Panc1 (cell line): ENCODE measurements at places on chromosomes 1 and 21. TPM values are rescaled to one million over a fixed set of nuclear protein-coding genes. Genes with fewer than 3 reads are reported as not detected.

DNA sequence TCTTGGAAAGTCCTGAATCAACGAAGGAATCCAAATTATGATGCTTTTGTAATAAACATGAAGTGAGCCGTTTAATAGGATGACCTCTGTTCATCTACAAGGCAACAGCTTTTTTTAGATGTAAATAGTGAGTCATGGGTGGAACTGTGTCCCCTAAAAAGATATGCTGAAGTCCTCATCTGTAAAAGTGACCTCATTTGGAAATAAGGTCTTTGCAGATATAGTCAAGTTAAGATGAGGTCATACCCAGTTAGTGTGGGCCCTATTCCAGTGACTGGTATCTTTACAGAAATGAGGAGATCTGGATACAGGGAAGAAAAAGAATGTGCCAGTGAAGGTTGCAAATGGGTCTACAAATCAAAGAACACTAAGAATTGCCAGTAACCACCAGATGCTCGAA, 1287.3 kb upstream of the ADGRL4 start:
- no peak for DNase-seq

- DNase-seq, result no peak
Observed at GRCh38 chr1:66246351-66247269, 287.3 kb upstream of the SGIP1 start.

DNA sequence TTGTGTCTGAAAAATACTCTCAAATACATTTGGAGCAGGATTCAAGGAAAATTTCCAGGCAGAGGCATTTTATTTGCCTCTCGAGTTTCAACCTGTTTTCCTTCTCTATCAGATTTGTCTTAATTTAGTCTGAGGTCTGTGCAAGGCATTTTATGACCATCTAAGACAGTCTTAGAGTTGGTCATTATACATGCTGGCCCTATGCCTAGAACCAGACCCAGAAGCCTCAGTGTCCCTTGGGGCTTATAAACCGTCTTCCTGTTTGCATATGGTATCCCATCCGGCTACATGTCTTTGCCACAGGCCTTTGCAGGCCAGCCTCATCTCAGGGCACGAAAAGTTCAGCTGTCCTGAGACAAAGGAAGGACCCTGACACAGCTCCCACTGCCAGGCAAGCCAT, 346.1 kb downstream of the SIPA1L2 start:
- DNase-seq, result no peak

Gene BRDT
- not detected for total RNA-seq

- no peak for DNase-seq
Observed at GRCh38 chr1:64474665-64475439, 4.9 kb downstream of the CACHD1 start.

DNA sequence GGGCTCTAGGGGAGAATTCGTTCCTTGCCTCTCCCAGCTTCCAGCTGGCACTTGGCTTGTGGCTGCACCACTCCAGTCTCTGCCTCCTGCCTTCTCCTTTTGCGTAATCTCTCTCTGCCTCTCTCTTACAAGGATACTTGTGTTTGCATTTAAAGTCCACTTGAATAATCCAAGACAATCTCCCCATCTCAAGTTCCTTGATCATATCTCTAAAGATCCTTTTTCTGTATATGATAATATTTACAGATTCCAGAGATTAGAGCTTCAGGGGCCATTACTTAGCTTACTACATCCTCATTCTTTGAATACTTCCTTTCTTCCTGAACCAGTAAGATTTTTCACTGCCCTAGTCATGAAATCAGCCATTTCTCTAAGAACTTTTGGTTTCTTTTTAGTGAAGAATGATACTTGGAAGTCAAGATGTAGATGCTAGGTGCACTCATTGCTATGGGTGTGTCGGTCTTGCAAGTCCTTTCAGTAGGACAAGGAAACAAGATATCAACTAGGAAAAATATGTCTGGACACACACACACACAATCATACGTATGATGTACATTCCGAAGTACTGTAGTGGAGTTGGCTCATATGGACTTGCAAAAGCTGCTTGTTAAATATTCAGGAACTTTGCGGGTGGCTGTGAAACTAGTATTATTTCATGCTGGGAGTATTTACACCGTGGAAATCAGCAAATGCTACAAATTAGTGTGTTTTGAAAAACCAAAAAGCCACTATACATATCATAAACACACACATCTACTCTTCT, 20.8 kb upstream of the RLF start:
- DNase-seq, result no peak

- no peak for DNase-seq
Observed at GRCh38 chr1:61636376-61636775, 88.6 kb downstream of the TM2D1 start.

DNA sequence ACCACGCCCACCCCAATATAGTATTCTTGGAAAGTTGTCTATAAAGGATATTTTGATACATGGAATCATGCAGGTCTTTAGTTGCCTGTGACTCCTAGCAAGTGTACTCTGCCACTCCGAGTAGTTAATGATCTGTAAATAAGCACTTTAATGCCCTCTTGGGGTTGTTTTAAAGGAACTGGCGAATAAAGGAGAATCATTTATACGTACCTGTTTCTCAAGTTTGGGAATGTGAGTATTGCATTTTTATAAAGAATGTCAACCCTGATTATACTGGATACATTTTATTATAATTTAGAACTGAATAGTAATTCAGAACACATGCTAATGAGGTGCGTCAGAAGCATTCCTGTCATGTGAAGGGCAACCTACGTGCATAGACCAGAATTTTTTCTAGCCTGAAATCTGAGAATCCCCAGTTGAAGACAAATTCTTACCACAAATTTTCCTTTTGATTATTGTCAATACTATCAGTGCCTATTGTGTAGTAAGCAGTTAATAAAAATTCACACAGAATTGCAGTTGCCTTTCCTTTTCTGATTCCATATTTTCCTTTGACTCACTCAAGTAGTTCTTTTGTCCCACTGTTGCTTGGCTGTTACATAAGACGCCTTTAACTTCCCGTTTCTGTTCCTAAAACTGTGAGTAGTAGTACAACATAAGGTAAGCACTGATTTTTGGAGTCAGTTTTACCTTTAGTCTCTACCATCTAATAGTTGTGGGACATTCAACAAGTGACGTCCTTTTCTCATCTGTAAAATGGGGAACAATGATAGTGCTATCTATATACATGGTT, 5.1 kb downstream of the AHCYL1 start:
- no peak for DNase-seq

Gene BCAN
- 0.57 TPM for total RNA-seq

DNA sequence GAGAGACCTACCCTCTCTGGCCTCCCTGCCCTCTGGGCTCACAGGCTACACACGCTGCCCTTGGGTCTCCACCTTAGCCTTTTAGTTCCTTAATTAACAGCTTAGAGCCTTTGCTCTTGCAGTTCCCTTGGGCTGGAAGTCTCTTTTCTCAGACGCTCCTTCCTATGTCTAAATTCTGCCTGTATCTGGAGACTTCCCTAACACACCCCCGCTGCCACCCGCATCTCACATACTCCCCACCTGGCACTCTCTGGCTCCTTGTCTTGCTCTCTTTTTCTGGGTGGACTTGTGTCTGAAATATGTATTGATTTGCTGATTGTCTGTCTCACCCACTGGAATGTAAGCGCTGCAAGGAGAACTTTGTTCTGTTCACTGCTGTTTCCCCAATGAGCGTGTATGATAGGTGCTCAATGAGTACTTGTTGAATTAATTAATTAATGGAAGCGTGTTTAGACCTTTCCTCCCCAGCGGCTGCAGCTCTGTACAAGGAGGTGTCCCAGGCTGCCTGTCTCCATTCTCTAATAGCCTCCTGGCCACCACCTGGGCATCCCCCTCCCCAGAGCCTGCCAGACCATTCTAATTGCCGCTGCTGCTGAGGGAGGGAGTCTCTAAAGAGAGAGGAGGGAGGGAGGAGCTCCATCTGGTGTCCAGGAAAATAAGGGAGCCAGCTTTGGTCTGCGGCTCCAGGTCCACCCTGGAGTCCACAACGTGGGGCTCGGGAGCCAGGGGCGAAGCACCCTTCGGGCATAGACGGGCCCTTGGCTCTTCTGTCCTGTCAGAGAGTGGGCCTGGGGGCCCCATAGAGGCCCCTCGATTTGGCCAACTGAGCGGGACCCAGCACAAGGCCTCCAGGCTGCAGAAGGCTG, 95.4 kb downstream of the RNF220 start:
- DNase-seq, result no peak

Gene KRTAP13-2
- not detected for total RNA-seq

Gene TMEM51
- total RNA-seq, result 25.8 TPM

DNA sequence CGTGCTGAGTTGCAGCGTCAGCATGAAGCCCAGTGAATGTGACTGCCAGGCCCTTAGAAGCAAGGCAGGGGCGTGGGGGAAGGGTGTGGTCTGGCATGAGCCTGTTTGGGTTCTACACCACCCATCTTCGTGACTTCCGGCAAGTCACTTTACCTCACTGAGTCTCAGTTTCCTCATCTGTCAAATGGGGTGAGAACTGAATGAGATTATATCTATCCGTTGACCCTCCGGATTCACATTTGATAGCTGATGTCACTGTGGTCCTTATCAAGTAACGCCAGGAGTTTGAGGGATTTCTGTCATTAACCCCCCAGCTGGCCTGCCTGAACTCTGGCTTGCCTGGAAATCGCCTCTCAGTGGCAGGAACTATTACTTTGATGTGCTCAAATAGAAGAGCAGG, 15.6 kb downstream of the MRPL37 start:
- DNase-seq, result no peak

- no peak for DNase-seq
Observed at GRCh38 chr1:10745383-10745782, 51.1 kb downstream of the CASZ1 start.

- no peak for DNase-seq
Observed at GRCh38 chr1:92323473-92324453, 24.9 kb downstream of the RPAP2 start.

GRCh38 chr1:62294261-62294660, 25.0 kb downstream of the KANK4 start:
- DNase-seq, result no peak

GRCh38 chr1:38005195-38006007, at the start of gene FHL3:
Gene FHL3, minus strand, starts transcription at chr1:38005514. Its CDS starts 6,102 bp downstream, at chr1:37999412.
- no peak for DNase-seq

DNA sequence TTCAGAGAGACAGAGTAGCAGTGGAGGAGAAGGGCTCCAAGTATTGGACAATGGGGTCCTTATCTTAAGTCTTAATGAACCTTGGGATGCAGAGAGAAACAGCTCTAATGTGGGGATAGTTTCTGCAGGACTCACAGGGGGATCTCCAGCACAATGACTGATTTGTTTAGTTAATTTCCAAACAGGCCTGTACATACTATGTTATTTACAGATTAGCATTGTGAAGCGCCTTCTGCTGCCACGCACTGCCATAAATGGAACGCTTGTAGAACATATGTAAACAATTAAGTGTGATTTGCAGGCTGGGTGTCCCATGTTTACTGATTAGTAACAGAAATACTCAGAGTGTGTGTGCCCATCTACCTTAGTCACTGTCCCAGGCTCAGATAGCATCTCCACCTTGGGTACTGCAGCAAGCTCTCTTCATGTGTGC, 56.1 kb downstream of the NTPCR start:
- DNase-seq, result no peak

- DNase-seq, result no peak
Observed at GRCh38 chr1:169487561-169487960, 1.8 kb upstream of the SLC19A2 start.

GRCh38 chr1:29117381-29117780, 6.3 kb downstream of the TMEM200B start:
- DNase-seq, result no peak

DNA sequence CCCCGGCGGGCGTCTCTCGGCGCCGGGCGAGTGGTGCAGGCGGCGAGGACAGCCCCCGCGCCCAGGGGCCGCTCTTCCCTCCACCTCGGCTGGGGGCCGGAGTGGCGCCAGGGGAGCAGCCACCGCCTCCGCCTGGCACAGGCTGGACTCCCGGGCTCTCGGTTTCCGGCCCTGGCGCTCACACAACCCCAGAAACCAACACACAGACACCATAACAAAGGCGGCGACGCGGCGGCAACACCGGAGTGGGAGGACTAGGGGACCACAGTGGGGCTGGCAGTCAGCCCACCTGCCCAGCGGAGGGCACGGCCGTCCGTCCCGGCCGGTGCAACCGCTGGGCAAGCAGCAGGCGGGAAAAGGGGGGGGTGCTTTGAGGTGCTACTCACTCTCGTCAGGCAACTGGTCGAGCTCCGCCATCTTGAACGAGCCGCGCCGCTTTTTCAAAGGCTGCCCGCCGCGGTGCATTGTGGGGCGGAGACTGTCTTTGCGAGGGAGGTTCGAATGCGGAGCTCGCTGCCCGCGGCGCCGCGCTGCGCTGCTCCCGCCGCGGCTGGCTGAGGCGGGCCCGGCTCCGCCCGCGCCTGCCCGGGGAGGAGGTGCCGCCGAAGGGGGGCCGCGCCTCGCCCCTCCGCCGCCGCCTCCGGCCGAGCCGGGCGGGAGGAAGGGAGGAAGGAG, at the start of gene LIN9:
Gene LIN9, minus strand, starts transcription at position 442 of the 675 bp plus-strand sequence. Its CDS starts 25 bp downstream, at position 417.
- no peak for DNase-seq

DNA sequence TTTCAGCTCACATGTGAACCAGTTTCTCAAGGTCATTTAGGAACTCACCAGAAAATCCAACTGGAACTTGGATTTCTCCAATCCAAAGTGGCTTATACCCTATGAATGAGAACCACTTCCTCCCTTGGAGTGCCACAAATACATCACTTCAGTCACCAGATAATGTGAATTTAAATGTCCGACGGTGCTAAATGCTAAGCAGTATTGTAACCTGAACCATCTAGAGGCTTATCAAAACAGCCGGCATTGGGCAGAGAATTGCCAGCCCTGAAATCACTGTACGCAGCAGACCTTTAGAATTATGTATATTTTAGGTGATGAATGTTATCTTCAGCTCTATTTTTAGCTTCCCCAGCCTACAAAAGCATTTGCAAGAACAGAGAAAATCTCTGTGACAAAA, 76.8 kb upstream of the COX20 start:
- no peak for DNase-seq

GRCh38 chr1:3219005-3219790, 150.2 kb downstream of the PRDM16 start:
- no peak for DNase-seq

- DNase-seq, result no peak
Observed at GRCh38 chr21:45316871-45317397, 29.2 kb upstream of the POFUT2 start.

- DNase-seq, result no peak
Observed at GRCh38 chr1:217522277-217522676, 108.6 kb downstream of the GPATCH2 start.

DNA sequence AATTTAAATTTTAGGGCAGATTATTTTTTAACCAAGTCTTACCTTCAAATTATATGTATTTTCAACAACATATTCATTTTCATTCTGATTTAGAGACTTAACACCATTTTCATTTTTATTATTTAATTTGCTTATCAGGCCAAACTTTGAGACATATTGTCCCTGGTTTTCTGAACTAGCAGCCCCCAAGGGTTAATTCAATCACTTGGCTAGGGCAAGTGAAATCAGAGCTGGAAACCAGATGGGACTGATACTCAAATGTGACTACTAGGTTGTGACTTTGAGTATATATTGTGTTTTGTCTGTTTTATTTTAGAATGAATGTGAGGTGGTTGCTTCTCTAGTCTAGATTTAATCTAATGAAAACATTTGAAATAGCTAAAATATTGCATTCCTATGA, 198.9 kb upstream of the PTGFR start:
- no peak for DNase-seq
